ENCODE measurements at places on chromosomes 3 and 15.

GRCh38 chr15:22902046-22902445 is 63.6 kb downstream of the NIPA2 start:
- no peak for DNase-seq

- DNase-seq, result no peak
These were observed 2.1 kb upstream of the SCAANT1 start for GRCh38 chr3:63914312-63914711.

GRCh38 chr15:91520850-91521249 is 332.7 kb upstream of the SLCO3A1 start:
- no peak for DNase-seq

- no peak for DNase-seq
These were observed 34.0 kb downstream of the BHLHE40 start for GRCh38 chr3:5013021-5013906.

- no peak for DNase-seq
These were observed 109.4 kb downstream of the KLF13 start for GRCh38 chr15:31435912-31436628.

- no peak for DNase-seq
These were observed 223.6 kb downstream of the WDR72 start for GRCh38 chr15:53535886-53536285.

- no peak for DNase-seq
These were observed 141.6 kb upstream of the STT3B start for GRCh38 chr3:31391150-31391549.

DNA sequence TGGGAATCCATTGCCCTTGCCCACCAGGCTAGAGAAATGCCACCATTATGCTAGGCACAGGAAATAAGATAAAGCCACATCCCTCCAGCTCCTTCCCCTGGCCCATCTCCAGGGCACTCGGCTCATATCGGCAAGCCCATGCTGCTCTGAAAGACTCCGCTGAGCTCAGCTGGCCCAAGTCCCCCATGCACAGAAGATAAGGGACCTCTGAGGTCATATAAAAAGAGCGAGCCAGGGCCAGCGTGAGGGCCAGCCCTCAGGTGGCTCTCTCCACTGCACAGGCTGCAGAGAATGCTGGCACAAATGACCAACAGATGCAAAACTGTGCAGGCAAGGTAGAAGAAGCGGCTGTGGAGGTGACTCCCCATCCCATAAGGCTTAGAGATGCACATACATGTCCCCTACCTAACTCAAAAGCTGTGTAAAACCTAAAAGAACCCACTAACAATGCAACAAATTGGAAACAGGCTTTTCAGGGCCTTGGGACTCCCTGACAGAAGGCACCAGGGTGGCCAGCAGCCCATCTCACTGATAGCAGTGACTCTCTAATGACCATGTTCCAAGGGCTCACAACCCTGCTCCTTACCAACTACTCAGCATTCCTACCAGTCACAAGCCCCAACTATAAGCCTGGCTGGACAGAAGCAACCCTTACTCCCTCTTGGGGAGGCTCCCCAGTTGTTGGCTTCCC is 3.0 kb downstream of the RAB6B start:
- DNase-seq, result no peak

DNA sequence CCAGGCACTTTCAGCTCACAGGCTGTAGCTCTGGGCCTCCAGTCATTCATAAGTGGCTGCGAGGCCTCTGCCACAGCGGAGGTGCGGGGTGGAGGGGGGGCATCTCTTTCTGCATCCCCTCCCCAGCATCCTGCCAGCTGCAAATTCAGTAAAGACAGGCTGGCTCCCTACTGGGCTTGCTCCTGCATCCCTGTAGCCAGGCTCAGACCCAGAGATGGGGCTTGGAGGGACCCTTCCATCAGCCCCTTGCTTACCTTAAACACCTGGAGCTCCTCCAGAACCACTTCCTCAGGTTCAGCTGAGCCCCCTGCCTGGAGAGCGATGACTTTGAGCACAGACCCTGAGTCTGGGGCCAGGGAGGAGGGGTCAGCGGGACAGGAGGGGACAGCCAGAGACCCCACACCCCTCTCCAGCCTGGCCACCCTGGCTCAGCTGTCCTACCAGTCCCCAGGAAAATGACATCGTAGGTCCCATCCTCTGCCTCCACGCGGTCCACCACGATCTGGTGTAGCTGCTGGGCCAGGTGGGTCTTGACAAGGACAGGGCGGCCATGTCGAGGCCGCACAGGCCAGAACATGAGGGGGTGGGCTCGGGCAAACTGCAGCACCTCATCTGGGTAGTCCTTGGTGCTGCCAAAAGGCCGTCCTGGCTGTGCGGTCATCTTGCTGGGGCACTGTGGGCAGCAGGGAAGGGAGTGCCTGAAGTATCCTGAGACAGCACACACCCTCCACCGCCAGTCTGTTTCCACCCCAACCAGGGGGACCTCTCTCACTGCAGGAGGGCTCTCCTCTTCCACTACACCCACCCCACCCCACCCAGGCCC is 5.3 kb downstream of the SEMA3G start:
- no peak for DNase-seq

DNA sequence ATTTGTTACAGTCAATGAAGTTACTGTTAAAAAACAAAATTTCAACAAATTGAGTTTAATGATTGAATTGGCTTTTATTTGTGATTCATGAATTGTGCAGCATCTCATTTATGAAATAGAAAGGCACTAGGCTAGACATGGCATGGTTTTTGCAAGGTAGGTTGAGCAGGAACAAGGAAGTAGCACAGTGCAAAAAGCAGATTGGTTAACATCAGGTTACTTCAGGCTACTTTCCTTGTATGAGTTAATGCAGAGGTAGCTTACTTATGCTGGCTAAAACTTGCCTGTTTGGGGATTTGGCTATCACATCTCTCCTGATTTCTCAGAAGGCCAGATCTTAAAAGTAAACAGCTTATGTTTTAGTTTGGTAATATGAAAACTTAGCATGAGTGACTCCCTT is 23.0 kb upstream of the SV2B start:
- no peak for DNase-seq

DNA sequence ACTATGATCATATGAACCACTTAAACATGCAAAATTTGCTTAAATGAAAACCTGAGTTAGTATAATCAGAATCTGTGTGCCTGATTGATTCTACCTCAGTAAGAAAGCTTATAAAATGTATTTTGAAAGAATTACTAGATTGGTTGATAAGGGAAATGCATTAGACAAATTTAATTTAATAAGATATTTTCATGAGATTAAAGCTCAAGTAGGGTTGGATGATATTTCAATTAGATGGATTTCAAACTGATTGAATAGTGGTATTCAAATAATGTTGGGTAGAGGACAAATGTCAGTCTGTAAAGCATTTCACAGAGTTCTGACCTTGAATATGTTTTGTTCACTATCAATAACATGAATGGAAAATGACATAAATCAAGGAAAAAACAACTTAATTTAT is 780.4 kb upstream of the ALCAM start:
- no peak for DNase-seq

- no peak for DNase-seq
These were observed 803.3 kb downstream of the DIPK2A start for GRCh38 chr3:144774897-144775296.

DNA sequence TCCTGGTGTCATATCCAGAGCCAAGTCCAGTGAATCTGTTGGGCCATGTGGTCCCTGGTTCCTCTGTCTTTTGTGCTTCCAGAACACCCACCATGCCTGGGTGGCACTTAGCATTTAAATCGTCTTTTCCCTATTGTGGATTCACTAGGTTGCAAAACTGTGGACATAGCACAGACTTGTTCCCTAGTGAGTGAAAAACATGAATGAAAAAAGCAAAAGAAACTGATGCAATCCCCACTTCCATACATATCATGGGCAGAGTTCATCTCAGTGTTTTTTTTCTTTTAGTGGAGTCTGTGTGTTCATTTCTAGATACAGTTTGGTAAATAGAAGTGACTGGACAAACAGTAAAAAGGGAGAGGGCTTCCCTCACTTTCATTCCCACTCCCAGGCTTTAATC is 170.5 kb downstream of the SLCO3A1 start:
- DNase-seq, result no peak

DNA sequence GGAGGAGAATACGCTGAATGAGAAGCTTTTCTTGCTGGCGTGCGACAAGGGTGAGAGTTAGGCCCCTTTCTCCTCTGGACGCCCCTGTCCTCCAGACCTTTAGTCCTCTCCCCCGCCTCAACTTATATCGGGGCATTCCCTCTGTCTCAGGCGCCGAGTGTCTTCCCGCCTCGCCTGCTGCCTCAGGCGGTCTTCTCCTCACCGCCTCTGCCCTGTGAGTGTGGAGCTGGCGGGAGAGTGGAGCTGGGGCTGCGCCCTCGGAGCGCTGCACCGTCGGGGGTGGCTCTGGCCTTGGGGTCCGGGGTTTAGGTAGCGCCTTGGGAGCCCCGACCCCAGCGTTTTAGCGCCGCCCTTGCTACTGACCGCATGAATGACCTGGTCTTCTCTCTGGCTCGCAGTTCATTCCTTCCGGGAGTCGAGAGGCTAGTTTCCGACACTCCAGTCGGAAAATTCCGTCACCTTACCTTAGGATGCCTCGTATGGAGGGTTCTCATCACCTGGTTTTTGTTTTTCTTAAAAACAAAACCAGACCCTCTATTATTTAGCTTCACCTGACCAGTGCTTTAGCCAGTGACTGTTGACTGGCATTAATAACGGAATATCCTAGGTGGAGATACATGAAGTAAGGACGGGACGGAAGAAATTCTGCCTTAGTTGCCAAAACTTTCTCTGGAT is 985 bp downstream of the TRPC1 start:
- DNase-seq, result no peak

GRCh38 chr15:92682741-92683510 is 27.4 kb upstream of the FAM174B start:
- DNase-seq, result no peak

GRCh38 chr3:98540346-98540745 is 8.6 kb downstream of the GPR15 start:
- no peak for DNase-seq

GRCh38 chr15:58535337-58535736 is 103.5 kb downstream of the LIPC start:
- DNase-seq, result no peak

DNA sequence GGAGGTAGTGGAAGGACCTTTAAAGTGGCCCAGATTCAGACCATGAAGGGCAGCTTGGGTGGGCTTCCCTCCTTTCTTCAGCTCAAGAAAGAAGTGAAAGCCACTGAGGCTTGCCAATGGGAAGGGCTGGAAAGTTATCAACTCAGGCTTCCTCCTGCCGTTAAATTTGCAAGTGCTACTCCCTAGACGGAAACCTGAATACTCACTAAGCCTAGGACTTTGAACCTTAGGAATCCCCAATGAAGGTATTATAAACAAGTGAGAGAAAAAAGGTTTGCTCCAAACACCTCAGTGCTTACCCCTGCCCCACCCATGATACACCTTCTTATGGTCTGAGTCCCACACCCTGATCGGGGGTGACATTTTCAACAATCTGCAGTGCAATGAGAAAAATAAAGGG is 396.4 kb downstream of the SHQ1 start:
- no peak for DNase-seq

- no peak for DNase-seq
These were observed 102.1 kb downstream of the RFTN1 start for GRCh38 chr3:16411441-16411840.
